ENCODE measurements at places on chromosomes 11 and 22.

DNA sequence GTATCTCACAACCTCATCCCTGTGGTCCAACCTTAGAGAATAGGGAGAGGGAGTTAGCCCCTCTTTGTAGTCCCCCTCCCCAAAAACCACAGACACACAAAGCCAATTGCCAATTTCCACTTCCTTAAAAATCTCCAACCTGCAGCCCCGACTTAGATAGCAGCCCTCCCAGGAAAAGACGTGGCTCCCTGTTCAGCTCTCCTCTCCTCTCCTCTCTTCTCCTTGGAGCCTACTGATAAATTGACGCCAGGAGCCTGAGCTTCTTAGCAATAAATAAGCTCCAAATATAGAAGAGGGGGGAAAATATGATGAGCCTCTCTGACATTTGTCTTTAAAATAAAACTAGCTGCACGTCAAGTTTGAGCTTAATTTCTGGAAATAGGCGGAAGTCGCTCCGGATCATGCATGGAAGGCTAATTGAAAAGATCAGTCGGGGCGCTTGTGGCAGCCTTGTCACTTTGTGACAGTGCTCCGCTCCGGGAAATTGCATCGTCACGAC, 7.3 kb downstream of the PAX6 start:
- DNase-seq = no peak

GRCh38 chr11:1733716-1734640, 16.4 kb downstream of the IFITM10 start:
- no peak for DNase-seq

- no peak for DNase-seq
Observed at GRCh38 chr11:1563697-1564534, 8.2 kb downstream of the DUSP8 start.

DNA sequence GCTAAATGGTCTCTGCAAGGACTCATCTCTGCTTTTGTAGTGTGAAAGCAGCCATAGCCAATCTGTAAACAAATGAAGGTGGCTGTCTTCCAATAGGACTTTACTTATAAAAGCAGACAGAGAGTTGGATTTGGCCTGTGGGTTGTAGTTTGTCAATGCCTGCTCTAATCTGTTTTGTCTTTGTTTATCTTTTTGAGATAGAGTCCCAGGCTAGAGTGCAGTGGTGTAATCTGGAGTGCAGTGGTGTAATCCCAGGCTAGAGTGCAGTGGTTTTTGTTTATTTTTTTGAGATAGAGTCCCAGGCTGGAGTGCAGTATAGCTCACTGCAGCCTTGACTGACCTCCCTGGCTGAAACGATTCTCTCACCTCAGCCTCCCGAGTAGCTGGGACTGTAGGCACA, 8.6 kb downstream of the PPP6R3 start:
- no peak for DNase-seq

DNA sequence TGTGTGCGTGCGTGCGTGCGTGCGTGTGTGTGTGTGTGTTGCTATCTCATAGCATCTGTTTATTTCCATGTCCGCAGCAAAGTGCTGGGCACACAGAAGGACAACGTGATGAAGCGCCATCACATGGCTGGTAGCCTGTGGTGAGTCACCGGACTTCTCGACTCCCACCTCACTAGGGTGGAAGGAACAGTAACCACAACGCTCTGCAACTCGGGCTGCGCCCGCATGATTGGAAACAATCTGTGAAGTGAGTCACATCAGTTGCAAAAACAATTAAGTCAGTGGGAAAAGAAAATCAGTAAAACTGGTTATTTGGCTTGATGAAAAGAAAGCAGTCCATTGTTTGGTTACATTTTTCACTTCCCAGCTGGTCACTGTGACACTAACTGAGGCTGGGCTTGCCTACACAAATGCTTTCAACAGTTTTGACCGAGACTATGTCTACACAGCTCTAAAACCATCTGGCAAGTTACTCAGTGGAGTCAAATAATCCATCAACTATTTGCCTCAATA, 437.3 kb upstream of the CADM1 start:
- DNase-seq = no peak

GRCh38 chr11:30432178-30432577, 109.3 kb downstream of the ARL14EP start:
- no peak for DNase-seq

- DNase-seq = peak; percentile 63
Observed at GRCh38 chr11:64252003-64252872, 908 bp downstream of the PLCB3 start.
